ENCODE measurements at places on chromosomes 6 and 20.
A peak's percentile ranks its signal among the peaks of the same experiment; 100 is the strongest.

DNA sequence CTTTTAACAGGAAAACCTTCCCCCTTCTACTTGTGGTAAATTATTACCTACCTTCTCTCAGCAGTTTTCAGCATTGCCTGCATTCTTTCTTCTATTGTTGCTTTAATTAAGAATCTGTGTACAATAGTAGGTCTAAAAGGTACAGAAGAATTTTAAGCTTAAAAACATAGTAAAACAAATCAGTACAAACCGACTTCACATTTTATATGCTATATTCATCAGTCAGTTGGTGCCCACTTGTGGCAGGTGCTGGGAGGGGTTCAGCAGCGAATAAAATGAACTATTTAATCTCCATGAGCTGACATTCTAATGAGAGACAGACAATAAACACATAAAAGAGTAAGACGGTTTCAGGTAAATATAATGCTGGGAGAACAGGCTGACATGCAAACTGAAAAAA is 73.4 kb upstream of the FBXO30 start:
- peak; percentile 25 for DNase-seq

GRCh38 chr20:58224097-58224496 is 4.4 kb downstream of the ANKRD60 start:
- DNase-seq, result no peak

- peak; percentile 4 for DNase-seq
Observed at GRCh38 chr6:72699159-72699558, 77.3 kb downstream of the KCNQ5 start.

- DNase-seq, result peak; percentile 16
Observed at GRCh38 chr6:6881438-6882225, 226.1 kb upstream of the RREB1 start.

DNA sequence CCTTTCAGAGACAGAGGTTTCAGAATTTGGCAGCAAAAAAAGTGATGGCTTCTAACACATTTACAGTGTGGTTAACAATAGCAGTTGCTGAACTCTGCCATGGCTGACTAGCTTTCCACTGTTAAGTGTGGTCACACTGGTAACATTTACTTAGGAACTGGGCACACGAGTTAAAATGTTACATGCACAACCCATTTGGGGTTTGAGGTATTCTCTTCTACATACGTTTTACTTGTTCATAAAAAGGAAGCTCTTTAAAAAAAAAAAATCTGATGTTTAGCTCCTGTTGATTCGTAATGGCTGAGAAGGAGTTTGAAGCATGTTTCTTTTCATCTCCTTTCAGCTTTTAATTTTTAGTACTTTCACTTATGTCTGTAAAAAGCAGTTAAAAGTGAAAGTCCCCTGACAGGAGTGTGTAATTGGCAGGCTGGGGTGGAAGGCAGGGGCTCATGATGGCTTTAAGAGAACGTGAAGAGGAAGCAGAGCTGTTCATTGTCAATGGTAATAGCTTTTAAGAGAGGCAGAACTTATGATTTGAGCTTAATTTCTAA is 245.9 kb downstream of the FARS2 start:
- DNase-seq, result no peak

DNA sequence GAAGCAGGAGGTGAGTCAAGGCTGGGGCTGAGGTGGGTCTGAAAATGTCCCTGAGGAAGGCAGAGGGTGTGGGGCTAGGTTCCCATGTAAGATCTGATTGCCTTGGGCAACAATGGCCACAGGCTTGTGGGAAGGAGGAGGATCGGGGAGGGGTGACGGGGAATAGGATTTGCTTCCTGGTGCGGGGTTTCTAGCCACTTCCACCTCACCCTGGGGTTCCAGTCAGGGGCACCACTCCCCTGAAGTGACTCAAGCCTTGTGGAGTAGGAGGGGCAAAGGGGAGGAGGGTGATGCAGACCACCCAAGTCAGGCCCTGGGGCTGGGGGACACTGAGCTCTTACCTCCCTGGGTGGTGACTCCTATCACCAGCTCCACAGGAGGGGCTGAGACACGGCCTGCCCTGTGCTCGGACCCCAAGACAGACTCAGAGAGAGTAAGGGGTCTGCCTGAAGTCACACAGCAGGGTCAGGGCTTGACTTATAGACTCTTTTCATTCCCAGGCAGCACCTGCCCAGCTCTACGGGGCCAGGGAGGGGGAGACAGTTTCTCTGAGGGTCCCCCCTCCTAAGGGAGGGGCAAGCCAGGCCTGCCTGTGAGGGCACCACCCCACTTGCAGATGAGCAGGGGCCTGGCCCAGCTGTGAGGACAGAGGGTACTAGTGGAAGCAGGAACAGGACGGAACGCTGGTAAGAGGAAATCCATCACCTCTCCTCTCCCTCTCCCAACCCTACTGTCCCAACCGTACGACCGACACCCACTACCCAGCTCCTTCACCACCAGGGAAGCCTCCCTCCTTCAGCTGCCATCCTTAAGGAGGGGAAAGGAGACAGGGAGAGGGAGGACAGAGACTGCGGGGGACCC is 12.4 kb upstream of the SPDEF start:
- DNase-seq, result no peak

DNA sequence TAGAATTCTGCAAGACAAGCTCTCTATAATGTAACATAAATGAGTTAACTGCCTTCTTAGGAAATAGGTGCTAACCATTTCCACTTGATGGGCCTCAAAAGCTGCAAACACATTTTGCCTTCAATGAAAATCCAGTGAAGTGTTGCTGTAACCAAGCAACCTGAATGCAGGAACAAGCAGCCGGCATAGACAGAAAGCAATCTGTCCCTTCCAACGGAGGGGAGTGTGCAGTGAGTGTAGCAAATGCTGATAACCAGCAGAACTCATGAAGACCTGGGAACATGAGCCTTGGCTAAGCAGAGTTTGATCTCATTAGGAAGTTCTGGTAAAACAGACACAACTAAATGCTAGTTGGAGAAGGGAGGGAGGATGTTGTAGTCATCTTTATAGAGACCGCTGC is 697.8 kb downstream of the KIF16B start:
- no peak for DNase-seq

DNA sequence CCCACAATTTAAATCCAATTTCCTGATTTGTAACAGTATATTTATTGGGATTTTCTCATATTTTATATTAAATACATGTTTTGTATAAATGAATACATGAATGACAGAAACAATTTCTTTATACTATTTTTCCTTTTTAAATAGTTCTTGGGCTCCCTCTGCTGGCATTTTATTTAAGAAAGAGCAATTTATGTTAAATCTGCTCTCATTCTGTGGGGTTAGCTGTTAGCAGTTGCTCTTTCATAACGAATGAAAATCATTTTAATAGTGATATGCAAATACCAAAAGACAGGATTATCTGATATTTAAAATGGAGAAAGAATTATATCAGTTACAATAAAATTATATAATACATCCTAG is 118.3 kb downstream of the RALGAPA2 start:
- peak; percentile 46 for DNase-seq

DNA sequence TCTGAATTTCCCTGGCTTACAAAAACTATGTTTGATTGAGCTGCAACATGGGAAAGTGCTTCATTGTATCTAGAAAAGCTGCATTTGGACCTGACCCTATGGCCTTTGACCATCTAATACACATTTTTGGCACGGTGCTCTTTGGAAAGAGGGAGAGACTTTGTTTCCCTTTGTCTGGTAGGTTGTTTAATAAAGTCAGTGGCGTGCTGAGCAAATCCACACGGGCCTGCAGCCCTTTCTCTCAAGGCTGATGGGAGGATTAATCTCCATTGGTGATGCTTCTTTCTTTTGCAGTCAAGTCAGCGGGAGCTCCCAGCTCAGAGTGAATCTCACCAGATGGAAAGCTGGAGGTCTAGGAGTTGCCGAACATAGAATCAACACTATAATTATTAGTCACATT is 314.7 kb upstream of the CNR1 start:
- DNase-seq, result no peak

- DNase-seq, result peak; percentile 22
Observed at GRCh38 chr20:53737396-53738038, 143.9 kb upstream of the ZNF217 start.

DNA sequence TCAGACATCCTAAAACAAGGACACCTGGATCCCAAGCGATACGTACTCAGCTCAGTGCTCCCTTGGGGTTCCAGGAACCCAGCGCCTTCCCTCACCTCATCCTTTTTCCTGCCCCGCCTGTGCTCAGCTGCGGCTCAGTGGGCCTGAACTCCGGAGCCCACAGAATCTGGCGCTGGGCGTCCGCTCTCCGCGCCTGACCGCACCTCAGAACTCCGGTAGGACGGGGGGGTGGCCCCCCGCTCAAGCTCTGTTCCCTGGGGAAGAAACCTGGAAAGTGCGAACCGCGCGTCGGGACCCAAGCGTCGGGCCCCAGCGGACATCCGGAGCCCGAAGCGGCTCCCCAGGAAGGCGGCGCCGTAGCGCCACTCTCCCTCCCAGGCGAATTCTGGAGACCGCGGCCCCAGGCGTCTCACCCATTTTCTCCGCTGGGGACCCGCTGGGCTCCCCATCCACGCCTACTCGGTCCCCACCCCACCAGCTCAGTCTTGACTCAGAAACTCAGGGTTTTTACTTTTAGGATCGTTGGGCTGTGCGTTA is 336 bp upstream of the LY6G5C start:
- peak; percentile 19 for DNase-seq

DNA sequence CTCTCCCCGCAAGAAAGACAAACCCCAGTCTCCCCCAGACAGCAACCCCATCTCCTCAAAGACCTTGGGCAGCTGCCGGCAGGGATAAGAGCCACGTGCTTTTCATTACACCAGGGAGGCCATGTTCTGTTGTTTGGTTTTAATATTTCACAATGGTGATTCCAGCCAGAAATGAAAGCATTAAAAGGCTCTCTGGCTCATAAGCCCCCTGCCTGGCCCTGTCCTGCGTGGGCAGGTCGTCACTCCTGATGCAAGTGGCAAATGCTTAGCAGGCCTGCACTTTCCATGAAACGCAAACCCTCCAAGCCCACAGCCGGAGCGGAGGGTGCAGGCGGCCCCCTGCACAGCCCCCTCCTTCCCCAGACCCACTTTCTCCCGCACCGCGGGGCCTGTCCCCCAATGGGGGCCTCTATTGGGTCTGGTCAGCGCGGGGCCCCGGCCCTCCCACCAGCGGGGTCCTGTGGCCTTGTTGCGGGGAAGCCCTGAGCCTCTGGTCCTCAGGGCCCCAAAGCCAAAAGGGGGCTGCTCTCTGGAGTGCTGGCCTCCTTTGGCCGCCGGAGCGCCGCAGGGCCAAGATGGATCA is 77.2 kb downstream of the TMEM242 start:
- peak; percentile 75 for DNase-seq

- no peak for DNase-seq
Observed at GRCh38 chr6:43944908-43945767, 175.1 kb downstream of the VEGFA start.

- no peak for DNase-seq
Observed at GRCh38 chr6:150683320-150683719, 83.6 kb downstream of the PLEKHG1 start.

GRCh38 chr6:20459682-20460081 is 58.0 kb downstream of the E2F3 start:
- DNase-seq, result no peak

DNA sequence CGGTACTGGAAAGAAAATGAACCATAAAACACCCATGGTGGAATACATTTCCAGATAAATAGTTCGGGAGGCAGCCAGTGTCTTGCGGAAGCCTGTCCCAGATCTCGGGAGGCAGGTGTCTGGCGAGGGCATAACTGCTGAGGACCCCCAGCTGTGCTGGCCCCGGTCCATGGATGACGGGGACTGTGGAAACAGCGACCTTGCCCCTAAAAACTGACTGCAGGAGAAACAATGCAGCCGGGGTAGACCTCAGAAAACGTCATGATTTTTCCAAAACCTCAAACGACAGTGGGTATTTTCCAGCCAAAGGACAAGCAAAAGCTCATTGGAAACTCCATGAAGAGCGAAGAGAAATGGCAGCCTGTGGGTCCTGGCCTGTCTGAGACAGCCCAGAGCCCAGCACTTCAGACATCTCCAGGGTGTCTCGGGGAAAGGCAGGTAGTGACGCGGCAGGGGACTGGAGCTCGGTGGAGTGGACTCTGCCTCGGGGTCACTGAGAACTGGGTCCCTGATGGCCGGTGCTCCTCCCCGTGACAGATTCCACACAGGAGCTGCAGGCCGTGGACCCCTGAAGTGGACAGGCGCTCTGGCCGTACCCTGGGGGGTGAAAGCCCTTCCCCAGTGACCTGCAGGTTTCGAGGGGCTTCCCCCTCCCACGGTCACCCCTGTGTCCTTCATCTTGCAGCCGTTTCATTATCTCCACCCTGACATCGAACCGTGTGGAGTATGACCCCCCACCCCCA is 188.6 kb downstream of the SYNDIG1 start:
- no peak for DNase-seq

DNA sequence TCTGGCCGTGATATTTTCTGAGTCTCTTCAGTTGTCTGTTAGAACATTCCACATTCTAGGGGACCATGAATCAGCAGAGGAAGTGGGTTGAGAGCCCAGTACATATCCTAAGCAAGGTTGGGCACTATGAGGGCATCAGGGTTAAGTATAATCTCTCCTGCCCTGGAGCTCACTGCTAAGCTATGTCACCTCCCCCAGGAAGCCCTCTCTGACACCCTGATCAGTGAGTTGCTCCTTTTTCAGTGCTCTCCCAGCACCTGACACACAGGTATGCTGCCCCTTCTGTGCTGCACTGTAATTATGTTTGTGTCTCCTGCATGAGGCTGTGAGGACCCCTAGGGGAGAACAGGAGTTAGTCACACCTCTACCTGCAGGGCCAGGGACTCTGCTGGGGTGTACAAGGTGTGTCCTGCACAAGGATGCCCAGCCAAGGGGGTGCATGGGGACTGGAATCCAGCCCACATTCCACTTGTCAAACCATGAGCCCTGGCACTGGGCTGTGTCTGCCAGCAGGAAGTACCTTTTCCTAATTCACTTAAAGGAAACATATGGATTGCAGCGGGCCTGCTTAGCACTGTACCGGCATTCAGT is 3.9 kb downstream of the RAB44 start:
- no peak for DNase-seq

DNA sequence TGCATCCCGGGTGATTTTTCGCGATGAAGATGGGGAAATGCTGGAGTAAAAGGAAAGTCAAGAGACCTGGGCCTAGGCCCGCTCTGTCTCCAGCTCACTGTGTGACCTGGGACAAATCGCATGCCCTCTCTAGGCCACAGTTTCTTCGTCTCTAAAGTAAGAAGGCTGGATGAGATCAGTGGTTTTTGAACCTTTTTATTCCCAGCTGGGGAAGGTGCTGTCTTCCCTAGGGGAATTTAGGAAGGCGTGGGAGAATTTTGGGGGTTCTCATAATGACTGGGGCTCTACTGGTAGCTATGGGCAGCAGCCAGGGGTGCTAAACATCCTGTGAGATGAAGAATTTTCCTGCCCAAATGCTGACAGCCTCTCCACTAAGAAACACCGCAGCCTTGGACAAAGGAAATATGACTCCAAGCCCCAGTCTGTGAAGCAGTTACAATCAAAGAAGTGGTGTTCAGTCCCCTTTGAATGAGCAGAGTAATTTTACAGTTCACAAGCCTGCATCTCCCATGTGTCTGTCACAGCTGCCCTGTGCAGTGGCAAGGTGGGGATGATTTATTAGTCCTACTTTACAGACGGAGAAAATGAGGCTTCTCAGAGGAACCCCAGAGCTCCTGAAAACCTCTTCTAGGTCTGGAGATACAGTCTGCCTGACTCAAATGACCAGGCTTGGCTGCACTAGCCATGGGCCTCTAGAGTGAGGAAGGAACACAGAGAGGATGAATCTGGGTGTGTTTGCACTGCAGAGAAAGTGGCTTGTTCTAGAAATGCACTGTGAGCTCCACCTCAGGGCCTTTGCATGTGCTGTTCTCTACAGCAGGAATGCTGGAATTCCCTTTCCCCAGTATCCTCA is 57.2 kb downstream of the RAB44 start:
- DNase-seq, result no peak
